Left ventricle myocardium inferior (tissue), 1 donor: ENCODE measurements at places on chromosomes 2 and 18.
A peak's percentile ranks its signal among the peaks of the same experiment; 100 is the strongest.

GRCh38 chr2:172977270-172978062, 98.2 kb upstream of the MAP3K20 start:
- no peak for DNase-seq

DNA sequence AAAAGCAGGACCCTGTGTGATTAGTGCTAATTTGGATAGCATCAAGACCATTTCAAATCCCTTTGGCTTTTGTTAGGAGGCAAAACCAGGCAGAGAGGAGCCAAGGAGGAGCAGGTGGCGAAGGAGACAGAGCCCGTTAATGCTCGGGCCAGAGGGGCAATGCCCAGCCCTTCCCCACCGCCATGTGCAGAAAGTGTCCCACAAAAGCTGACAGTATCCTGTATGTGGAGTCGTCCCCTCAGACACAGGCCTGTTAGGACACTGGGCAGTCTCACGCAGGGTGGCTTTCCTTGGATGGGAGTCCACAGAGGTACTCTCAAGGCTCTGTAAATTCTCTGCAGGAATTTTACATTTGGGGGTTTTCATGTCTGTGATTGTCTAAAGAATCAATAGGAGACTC, 44.8 kb upstream of the TFCP2L1 start:
- no peak for DNase-seq

- DNase-seq: no peak
Measured at GRCh38 chr2:190598621-190599020, 50.3 kb upstream of the NAB1 start.

GRCh38 chr2:70255637-70256314, 2.2 kb upstream of the PCYOX1 start:
- no peak for DNase-seq

DNA sequence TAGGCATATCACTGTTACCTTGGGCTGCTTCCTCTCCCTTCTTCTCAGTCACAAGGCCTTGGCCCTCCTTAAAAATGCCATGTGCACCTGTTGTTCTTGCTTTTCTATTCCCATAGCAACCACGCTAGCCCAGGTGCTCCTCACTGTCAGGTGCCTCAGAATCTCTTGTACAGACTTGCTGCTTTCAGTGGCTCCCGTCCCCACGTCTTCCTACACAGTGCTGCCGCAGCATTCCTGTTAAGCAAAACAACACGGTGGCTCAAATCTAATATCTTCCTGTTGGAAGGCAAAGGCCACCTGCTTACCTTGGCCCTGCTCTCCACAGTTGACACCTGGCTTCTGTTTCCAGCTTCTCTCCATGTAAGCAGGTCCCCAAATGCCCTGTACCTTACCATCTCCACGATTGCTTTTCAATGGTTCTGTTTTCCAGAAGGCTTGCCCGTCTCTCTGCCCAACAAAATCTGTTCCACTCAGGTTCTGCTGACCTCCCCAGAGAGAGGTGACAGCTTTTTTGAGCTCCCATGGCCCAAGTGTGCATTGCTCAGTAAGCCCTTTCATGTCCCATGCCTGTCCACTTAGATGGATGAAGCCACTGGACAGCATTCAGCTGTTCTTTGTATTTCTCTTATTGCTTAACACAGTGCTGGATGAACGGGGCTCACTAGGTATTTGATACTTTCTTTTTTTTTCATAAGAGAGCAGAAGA, 240.4 kb downstream of the PRKCE start:
- DNase-seq: no peak

DNA sequence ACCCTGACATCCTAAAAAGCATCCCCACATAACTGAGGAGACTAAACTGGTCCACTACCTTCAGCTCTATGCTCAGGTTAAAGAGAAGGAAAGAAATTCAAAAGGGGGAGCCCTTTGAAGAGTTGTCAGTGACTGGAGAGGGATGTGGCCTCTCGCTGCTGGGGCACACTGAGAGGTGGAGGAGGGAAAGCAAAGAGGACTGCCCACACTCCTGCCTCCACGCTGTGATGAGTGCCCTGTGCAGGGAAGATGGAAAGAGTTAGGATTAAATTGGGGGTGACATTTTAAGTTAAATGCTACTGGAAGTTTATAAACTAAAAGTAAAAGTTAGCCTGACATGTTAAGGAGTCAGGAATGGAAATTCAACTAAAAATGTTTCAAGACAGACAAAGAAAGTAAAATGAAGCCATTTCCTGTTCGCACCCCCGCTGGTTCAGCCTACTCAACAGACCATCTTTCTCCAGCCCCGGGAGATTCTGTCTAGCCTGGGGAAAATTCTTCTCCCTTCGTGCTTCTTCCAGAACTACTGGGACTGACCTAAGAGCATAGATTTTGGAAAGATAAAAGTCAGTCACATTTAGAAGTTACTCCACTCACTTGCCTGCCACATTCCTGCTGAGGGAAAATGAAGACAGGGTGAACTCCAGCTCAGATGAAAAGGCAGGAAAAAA, 17.8 kb upstream of the INO80C start:
- DNase-seq: no peak

GRCh38 chr18:47680488-47680887, 250.0 kb downstream of the SMAD2 start:
- DNase-seq: no peak

- DNase-seq: no peak
Measured at GRCh38 chr18:55090564-55091188, 131.4 kb upstream of the CCDC68 start.

DNA sequence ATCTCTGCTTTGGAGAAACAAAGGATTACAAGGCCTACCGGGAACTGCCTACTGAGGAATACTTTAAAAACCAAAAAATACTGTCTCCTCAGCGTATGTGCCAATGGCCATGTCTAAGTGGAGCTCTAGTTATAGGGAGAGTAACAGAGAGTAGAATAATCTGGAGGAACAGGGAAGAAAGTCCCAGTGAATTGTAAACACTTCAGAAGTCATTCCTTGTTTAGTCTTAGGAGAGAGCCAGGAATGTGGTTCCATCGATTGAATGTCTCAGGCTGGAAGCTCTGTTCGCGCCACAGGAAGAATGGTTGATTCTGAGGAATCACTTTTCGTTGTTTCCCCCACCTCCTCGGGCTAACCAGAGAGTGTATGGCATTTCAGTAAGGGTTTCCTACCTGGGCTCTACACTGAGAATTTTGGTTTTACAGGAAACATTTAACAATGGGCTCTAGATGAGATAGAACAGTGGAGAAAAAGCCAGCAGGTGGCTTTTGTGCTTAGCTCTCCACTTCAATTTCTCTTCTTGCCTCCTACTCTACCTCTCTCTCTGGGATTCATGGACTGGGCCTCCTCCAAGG, 88.7 kb downstream of the ACVR1 start:
- no peak for DNase-seq

GRCh38 chr2:39990335-39990900, 211.4 kb upstream of the THUMPD2 start:
- no peak for DNase-seq

GRCh38 chr2:230974096-230974913, 21.6 kb upstream of the SPATA3 start:
- DNase-seq: no peak

DNA sequence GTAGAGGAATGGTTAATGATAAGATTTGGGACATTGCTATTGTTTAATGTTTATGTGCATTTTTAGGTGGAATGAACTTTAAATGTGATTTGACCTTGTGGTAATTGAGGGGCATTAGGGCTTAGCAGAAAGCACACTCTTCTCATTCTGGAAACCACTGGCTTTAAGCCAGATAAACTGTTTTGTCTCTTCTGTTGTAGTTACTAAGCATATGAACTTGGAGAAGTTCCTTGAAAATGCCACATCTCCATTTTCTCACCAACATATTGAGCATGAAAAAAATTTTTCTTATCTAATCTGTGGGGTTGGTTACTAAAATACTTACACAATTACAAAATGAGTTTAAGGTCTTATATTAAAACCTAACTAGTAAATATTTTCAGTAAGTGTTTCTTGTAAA, 70.8 kb upstream of the FSHR start:
- no peak for DNase-seq

GRCh38 chr2:94759211-94759610, 112.0 kb upstream of the TEKT4 start:
- DNase-seq: no peak

GRCh38 chr2:238654479-238655197, 193.2 kb upstream of the TWIST2 start:
- DNase-seq: no peak

DNA sequence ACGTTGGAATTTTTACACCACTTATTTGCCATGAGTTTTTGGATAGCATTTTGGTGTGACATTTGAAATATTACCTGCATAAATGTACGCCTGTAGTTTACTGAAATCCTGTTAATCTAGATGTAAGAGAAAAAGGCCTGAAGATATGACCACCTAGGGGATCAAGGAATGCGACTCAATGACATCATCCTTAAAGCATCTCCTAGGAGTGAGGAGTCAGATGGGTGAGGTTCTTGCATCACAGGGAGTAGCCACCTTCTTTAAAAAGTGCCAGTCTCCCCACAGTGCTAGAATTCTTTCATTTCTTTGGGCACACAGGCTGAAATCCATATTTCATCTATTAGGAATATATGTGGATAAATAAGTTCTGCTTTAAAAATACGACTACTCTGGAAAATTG, 34.5 kb downstream of the ADCYAP1 start:
- no peak for DNase-seq

GRCh38 chr2:8116661-8117060, 565.2 kb upstream of the ID2 start:
- DNase-seq: no peak

DNA sequence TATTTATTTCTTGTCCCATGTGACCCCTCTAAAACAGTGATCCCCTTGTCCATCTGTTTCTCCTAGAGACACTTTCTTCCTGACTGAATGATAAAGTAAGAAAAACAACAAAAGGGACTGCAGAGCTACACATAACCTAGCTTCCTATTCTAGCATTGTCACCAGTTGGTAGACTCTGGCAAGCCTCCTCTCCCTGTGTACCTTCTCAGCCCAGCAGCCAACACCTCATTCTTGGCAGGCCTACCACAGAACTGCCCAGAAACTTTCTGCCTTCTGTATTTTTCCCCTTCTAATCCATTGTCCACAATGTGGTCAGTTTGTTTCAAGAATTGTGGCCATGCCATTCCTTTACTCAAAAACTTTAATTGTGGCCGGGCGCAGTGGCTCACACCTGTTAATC, 13.4 kb downstream of the SMC6 start:
- DNase-seq: no peak

GRCh38 chr2:191100216-191100615, 50.6 kb downstream of the STAT4 start:
- DNase-seq: no peak

- no peak for DNase-seq
Measured at GRCh38 chr2:181774685-181775084, 94.4 kb upstream of the NEUROD1 start.

- peak; percentile 41 for DNase-seq
Measured at GRCh38 chr2:212538305-212539071, at the start of gene ERBB4. Gene ERBB4, minus strand, starts transcription at chr2:212538802. Its CDS starts 272 bp downstream, at chr2:212538530.

DNA sequence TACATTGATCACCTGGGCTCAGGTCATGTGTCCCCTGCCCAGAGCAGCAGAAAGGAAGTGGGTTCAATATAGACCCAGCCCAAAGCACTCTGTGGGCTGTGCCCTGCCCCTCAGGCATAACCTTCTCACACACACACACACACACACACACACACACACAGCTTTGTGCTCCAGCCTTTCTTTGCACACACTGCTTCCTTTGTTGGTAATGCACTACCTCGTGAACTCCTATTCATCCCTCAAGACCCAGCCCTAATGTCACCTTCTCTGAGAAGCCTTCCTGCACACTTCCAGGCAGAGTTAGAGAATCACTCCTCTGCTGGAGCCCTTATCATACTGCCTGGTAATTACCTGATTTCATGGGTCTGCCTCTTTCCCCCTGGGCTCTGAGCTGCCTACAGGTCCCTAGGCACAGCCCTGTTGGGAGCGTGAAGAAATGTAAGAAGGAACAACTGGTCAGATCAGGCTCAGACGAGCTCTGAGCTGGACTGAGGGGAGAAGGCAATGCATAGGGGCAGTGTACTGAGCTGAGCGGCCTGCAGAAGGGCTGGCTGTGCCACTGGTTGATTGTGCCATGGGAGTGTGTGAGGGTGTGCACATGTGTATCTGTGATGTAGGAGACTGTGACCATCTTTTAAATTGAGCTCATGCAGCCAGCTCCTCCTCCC, 210.3 kb downstream of the GLI2 start:
- no peak for DNase-seq

GRCh38 chr2:58019229-58019628, 27.4 kb upstream of the VRK2 start:
- DNase-seq: no peak

- DNase-seq: no peak
Measured at GRCh38 chr18:63890950-63891304, 3.4 kb downstream of the SERPINB2 start.

DNA sequence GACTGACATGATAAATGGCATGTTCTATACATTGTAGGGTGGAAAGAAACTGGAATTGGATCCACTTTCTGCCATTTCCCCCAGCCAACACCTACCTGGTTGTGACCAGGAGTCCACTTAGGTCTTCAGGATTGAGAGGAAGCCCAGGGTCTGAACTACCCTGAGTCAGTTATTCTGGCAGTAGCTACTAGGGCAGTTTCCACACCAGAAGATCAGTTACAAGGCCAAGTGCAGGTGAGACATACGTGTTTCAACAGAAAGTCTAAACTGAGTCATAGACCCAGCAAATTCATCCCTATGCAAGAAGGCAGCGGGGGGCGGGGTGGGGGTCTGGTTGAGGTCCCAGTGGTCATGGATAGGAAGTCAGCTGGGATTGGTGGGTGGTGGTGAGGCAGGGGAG, 21.9 kb downstream of the ANTXR1 start:
- no peak for DNase-seq

DNA sequence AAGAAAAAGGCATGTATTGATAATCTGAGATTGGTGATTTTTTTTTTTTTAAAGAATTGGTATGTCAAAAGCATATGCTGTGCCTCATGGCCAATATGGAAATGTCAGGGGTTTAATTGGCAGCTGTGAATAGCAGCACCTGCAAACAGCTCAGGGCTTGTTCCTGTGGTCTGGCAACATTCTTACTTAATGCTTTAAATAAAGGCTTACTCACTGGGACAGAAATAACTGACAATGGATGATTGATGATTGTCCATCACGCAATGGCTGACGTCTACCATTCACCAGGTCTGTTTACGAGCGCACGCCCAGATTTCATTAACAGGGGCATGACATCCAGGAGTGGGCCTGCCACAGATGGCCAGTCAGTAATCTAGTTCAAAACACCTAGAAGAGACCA, 66.7 kb downstream of the ETAA1 start:
- DNase-seq: no peak

- peak; percentile 27 for DNase-seq
Measured at GRCh38 chr2:181656450-181657291, at the start of gene CERKL. Gene CERKL, minus strand, starts transcription at chr2:181657105. Its CDS starts 99 bp downstream, at chr2:181657006.

DNA sequence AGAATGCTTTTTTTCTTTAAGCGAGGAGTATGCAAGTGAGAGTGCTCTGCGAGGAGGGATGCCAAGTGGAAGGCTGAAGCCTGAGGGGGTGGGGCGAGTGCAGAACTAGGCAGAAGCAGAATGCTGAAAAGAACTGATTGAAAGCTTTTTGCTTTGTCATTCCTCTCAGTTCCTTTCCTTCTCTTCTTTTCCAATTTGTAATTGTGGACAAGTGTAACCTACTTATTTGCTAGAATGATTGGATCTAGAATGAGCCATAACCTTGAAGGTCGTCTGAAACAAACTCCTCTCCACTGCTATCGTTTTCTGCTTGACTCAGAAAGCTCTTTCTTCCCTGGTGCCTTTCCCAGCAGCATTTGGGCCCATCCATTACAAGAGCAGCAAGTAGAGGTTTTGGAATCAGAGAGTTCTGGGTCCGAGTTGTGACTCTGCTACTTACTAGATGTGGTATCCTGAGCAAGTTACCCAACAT, 115.3 kb downstream of the METTL8 start:
- DNase-seq: no peak
